Muscle of arm (tissue), 14 donors: ENCODE measurements at places on chromosomes 16 and 17.

DNA sequence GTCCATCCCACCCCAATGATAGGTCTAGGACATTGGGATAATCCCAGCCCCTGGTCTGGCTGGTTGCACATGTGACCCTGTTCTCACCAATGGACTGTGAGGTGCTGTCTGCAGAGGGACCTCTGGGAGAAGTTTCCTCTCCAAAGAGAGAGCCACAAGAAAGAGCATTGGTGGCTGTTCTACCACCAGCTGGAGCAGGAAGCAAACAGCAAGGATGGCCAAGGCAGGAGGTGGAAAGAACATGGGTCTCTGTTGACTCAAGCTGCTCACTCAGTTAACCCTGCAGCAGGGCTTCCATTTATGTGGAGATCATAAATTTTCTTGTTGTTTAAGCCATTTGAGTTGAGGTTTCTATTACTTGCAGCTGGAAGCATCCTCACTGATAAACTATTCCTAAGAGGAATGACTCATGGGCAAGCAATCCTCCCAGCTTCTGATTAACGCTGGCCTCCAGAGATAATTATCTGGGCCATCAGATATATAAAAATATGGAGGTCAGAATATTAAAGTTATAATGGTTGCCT, 52.6 kb downstream of the CYB5B start:
- no peak for DNase-seq

- DNase-seq, result no peak
These were observed 66.6 kb upstream of the LHX1 start for GRCh38 chr17:36870720-36870999.

DNA sequence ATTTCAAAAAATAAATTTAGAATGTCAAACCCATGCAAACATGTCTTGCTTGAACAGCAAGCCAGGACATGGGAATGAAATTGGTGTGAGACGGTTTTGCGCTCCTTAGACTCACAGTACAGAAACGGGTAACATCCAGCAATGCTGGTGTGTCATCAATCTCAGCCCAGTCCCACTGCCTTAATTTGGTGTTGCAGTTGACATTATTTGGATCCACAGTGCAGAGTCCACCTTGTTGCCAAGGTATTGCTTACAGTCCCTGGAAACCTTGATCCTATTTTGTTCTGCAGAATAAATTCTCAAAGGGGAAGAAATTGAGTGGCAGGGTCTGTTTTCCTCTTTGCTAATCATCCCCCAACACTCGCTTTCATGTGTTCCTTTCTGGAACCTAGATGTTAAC, 311.6 kb upstream of the MON1B start:
- no peak for DNase-seq

DNA sequence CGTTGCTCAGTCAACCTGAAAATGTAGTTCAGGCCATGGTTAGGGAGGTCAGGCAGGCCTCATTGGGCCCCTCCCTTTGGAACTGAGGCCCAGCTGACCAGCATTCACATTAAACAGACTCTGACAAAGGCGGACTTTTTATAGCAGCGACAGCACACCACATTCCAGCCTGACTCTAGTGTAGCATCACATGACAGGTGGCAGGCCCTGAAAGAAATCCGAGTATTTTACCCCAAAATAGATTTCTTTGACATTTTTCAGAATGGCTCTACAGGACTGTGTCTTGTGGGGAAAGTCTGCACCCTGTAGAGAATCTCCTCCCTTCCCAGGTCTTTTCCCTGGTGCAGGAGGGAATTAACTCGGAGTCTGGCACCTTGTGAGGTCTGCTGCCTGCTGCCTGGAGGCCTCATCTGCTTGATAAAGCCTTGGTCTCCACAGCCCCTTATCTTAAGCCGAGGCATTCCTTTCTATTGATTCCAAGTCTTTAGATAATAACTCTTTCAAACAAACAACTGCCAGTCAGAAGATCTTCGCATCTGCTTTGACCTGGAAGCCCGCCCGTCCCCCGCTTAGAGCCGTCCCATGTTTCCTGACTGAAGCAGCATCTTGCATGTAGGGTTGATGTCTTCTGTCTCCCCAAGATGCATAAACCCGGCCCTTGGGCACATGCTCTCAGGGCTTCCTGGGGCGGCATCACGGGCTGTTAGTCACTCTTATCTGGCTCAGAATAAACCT, 44.0 kb upstream of the CAPN15 start:
- no peak for DNase-seq

- DNase-seq, result peak; percentile 65
These were observed 2.7 kb downstream of the NUFIP2 start for GRCh38 chr17:29291163-29291752.

DNA sequence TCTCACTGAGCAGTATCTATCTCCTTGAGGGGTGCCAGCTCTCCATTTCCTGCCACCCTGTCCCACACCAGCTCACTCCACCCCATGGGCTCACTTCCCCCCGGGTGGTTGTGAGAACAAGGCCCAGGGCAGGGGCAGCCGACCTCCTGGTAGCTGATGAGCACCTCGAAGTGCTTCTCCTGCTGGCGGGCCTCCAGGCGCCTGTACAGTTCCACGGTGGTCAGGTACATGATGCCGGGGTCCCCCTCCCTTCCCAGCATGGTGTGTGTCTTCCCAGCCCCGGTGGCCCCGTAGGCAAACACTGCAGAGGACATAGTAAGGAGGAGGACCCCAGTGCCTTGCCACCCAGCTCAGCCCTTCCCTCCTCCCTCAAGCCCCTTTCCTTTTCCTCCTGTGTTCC, 12.5 kb downstream of the KIF18B start:
- no peak for DNase-seq

DNA sequence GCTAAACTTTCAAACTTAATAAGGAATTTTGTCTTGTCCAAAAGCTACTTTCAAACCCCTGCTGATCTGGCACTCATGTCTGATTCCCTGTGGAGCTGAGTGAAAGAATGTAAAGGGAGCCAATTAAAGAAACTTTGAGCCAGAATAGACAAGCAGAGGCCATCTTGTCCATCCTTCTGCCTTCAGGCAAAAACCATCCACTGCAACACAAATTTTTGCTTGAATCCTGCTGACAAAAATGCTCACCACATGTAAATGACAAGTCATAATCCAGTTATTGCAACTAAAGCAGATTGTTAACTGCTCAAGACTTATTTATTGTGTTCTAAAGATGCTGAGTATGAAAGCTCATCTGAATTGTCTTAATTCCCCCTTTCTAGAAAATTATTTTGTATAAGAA, 124.0 kb upstream of the HLF start:
- DNase-seq, result no peak
